ENCODE measurements at places on chromosomes 12 and 14.

GRCh38 chr14:43249116-43249515, 1258.0 kb downstream of the FSCB start:
- no peak for DNase-seq

DNA sequence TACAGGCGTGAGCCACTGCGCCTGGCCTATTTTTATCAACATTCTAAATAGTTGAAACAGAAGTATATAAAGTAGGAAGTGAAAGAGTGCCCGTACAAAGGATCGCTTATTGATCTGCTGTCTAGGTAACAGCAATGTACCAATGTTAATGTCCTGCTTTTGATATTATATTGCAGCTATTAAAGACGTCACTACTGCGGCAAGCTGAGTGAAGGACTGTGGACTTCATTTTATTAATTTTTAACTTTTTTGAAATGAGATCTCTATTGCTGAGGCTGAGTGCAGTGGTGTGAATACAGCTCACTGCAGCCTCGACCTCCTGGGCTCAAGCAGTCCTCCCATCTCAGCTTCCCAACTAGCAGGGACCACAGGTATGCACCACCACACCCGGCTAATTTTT, 10.8 kb downstream of the PTGR2 start:
- DNase-seq = no peak

GRCh38 chr14:93160353-93160801, 24.3 kb downstream of the MOAP1 start:
- no peak for DNase-seq

- no peak for DNase-seq
Measured at GRCh38 chr12:80707126-80707829, at the start of gene MYF6. MYF6 (plus strand) TSS chr12:80707634; CDS start chr12:80707720, 86 bp downstream.

- DNase-seq = no peak
Measured at GRCh38 chr12:17954788-17955187, 135.2 kb downstream of the RERGL start.

DNA sequence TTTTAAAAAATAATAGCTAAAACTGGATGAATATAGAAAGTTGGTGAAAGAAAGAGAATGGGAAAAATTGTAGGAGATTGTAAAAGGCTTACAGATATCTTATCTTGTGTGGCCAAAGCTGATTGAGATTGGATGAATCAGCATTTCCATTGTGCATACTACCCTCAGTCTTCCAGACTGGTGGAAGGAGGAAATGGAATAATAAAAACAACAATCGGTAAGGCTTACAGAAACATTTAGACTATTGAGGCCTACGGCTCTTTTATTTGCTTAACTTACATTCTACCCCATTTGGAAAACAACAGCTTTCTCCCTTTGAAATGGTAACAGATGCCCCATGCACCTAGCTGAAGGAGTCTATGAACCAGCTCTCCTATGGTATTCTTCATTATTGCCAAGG, 129.8 kb downstream of the PTPRB start:
- DNase-seq = no peak

DNA sequence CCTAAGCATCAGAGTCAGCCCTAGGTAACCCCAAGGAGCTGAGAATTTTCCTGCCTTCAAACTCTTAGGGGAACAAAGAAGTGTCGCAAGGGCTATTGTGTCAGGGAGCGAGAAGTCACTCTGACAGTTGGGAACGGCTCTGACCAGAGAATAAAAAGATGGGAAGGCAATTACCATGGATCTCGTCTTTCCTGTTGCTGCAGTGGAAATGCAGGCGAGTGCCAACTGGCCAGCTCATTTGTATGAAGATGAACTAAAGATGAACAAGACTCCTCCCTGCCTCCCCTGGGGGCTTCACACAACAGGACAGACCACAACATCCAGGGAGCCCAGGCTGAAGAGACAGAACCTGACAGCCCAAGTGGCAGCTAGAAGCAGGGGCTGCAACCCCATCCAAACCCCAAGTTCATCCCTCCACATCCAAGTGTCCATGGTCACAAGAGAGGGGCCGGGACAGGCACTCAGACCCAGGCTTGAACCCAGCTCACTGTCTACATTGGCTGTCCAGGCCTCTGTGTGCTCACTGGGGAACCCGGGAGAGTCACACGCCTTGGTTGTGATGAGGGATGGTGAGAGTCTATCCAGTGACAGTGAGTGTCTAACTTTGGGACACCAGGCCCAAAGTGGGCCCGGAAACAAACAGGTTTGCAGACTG, 322.4 kb downstream of the BCL11B start:
- DNase-seq = no peak
